ENCODE measurements at places on chromosomes 12 and 14.

DNA sequence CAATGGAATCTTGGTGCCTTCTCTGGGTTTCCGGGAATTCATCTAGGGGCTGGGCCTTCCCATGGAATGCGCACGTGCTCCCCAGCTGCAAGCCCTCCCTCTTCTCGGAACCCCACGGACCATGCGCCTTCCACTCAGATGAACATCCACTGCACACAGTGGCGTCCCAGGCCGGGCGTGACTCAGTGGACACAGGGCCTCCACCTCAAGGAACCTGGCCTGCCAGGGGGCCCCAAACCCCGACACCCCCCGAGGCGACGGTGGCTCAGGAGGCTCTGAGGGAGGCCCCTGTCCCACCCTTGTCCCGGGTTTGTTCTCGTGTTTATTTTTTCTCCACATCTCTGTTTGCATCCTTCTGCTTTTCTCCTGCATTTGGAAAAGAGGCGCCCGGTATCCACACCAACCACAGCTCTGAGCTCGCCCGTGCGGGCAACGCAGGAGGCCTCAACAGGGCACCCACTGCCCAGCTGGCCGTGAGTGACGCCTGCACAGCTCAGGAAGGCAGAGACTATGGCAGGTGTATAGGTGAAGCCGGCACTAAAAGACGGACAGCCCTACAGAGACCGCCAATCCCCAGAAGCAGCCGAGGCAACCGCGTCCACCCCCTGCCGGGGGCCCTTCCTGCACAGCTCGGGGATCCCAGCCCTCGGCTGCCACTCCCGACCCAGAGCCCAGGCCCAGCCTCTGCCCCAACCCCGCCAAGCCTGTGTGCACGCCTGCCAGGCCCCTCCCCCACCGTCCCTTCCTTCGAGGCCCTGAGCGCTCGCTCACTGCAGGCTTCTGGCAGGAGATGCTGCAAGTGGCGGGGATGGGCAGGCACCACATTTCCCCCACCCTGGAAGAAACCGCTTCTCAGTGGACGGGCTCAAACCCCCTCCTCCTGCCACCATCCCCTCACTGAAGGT, 23.8 kb upstream of the GALNT9 start:
- no peak for DNase-seq

- no peak for DNase-seq
Measured at GRCh38 chr12:90972226-90972625, 17.2 kb upstream of the CCER1 start.

DNA sequence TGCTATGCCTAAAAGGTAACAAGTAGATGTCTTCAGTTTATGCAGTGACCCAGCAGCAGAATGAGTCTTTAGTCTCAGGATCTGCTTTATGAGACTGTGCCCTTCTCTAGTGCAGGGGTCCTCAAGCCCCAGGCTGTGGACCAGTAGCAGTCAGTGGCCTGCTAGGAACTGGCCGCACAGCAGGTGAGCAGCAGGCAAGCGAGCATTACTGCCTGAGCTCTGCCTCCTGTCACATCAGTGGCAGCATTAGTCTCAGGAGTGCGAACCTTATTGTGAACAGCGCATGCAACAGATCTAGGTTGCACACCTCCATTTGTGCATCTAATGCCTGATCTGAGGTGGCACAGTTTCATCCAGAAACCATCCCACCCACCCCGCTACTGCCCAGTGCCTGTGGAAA, 38.4 kb downstream of the LRP6 start:
- DNase-seq: no peak

DNA sequence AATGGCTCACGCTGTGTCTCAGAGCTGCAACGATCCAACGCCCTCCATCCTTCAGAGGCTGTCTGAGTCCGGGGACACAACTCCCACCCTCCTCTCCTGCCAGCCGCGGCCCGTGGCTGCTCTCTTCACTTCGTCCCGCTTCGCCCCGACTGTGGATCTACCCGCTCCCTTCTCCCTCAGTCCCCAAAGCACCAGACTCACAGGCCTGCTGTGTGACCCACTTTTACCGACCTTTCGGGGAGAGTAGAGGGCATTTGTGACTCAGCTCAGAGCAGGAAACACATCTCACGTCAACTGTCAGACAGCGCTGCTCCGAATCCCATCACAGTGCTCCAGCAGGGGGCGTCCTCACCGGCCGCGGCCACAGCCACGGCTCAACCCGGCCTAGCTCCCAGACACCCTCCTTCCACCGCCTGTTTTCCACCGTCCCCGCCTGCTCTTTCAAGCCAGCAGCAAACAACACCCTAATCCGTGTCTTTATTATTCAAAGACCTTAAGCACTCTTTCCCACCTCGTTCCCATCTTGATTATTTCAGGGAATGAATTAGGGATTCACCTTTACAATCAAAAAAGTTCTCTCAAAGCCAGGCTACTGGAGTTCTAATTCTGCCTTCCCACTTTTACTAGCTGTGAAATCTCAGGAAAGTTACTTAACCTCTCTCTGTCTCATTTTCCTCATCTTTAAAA, 5.0 kb upstream of the AQP2 start:
- peak; percentile 75 for DNase-seq

DNA sequence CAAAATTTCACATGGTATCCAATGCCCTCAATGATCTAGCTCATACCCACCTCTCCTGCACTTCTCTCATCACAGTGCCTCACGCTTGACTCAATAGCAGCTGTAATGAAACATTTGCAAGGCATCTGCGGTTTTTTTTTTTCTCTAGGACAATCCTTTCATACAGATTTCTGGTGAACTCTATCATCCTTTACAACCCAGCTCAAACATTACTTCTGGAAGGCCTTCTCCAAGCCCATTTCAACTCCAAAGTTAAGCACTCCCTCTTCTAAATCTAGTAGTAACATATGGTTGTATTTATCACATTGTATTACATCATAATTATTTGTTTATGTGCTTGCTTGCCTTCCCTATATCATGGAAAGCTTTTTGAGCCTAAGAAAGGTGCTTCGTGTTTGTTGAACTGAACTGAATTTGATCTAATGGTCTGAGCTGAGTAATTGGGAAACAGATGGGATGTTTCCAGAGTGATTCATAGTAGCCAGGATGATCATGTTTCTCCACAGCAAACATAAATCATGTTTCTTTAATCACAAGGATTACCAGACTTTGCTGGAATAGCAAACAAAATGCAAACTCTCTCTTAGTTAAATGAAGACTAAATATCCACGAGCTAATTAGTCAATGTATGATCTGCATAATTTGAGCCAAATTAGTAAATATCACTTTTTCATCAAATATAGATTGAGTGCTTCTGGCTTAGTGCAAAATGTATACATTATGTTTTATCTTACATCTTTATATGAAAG, 14.3 kb downstream of the CFL2 start:
- DNase-seq: no peak

DNA sequence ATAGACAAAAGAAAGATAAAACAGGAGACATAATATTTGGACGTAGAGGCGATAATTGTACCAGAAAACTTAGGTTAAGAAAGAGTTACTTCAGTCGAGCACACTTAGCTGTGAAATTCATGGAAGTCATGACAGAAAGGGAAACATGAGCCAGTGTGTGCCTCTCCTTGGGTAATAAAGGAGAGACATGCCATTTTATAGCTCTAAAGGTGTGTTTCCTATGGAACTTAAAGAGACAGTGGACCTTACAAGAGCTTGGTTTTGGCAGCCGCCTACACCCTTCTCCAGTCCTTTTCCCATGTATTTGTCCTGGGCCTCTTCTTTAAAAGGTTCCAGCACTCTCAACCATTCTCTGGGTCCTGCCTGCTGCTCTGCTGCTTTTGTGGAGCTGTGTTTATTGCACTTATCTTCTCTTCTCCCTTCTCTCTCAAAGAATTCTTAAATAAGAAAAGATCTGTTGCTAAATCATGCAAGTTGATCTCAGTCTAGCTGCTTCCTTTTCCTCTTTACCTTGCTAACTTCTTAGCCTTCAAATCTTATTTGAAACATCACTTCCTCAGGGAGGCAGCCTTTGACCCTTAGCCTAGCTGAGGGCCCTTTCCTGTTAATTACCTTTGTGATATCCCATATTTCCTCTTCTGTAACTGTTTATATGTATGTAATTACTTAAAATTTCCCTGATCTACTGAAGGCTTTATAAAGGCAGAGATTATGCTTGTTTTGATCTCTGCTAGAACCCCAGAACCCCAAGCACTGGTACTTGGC, 81.8 kb upstream of the EVL start:
- DNase-seq: no peak

GRCh38 chr14:101502761-101503392, 58.4 kb upstream of the DIO3 start:
- no peak for DNase-seq

GRCh38 chr12:77104286-77104685, 38.9 kb upstream of the E2F7 start:
- no peak for DNase-seq
